ENCODE measurements at places on chromosomes 7 and 10.

DNA sequence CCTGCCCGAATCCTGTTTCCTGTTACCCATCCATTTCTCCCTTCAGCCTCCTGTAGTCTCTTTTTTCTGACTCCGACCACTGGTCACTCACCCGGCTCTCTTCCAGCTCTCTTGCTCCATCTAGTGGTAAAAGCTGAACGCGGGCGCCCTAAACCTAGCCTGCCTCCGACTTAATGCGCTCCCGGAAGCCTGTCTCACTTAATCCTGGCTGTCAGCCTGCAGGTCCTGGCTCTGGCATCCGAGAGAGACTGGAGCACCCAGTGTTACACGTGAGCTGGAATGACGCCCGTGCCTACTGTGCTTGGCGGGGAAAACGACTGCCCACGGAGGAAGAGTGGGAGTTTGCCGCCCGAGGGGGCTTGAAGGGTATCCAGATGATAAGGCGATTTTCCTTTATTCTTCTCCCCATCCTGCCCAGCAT, 10.3 kb downstream of the SUMF2 start:
- DNase-seq, result peak; percentile 53

- DNase-seq, result no peak
Measured at GRCh38 chr10:53276797-53277196, 504.2 kb upstream of the MBL2 start.

DNA sequence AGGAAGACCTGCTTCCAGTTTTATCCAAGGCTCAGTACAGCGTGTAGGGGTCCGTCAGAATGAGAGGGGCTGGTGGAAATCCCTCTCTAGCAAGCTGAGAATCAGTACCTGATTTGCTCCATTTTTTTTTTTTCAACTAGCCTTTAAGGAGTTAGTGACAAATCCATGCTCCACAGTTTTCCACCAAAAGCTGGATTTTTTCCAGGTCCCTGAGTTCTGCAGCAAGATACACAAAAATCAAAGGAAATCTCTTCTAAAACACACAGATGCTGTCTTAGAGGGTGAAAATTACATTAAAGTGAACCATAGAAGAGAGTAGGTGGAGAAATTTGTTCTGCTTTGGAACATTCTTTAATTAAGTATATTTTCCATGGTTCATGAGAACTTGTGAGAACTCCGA, 30.4 kb downstream of the MDFIC start:
- DNase-seq, result no peak

GRCh38 chr10:58675321-58675720, 162.6 kb downstream of the BICC1 start:
- no peak for DNase-seq

DNA sequence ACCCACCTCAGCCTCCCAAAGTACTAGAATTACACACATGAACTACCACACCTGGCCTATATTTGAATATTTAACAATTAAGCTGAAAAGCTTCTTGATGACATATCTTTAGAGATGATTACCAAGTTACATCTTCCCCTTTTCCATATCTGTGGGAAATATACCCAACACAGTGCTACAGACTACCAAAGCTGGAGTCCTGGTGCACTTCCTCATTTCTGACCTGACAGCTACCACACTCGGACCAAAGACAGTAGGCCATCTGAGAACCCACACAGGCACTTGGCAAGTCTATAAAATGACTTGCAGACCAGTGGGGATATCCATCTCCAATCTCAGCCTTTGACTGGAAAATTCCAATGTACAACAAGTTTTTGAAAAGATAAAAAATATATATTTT, 270.4 kb upstream of the KLF14 start:
- DNase-seq, result no peak

GRCh38 chr7:84372155-84372621, 177.6 kb upstream of the SEMA3A start:
- DNase-seq, result no peak

- DNase-seq, result no peak
Measured at GRCh38 chr10:7318836-7319235, 92.0 kb downstream of the SFMBT2 start.

GRCh38 chr7:28955718-28956607, 2.2 kb downstream of the TRIL start:
- DNase-seq, result no peak

DNA sequence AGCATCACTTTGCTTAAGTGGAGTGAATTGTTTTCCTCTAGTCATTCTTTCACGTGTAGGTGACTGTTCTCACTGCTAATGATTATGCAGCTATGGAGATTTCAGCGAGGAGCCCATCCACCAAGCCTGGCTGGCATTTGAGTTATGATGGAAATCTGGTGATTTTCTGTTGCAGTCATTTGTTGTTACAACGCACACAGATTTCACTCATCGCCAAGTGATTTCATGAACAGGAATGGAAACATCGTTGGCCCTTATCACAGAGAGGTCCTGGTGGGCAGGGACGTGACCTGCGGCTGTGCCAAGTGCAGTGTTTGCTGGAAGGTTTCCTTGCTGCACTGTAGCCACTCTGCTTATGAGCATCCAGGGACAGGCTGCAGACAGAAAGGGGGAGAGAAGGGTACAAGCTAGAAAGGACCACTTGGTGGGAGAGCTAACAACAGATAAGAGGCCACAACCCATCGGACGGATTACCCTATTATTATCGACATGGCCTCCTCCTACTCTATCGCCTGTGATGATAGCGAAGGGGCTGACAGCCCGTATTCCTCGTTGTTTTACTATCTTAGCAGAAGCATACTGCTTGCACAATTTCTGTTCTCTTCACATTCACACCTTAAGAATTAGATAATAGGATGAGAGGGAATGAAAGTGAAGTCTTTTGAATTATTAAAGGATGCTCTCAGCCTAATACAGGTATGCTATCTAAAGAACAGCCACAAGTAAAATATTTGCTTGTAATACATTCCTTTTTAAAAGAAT, 99.0 kb upstream of the PITRM1 start:
- DNase-seq, result no peak

DNA sequence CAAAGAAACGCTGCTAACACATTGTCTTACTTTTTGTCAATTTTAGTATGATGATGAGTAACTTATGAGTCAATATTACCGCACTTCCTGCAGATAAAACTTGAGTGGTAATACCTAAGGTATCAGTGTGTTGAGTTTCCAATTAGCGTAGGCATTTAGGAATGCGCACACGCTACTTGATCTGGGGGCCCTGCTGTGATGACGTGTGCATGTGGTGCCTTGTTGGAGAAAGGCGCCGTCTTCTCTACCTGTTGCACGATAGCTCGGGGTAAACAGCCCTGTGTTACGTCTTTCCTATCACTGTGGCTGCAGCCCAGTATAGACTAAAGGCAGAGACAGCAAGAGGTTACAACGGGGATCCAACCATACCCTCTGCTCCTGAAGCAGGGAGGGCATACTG, 476.8 kb upstream of the ADARB2 start:
- DNase-seq, result no peak

GRCh38 chr7:4814433-4814832, 39.0 kb downstream of the AP5Z1 start:
- DNase-seq, result no peak

GRCh38 chr7:747186-747585, 20.1 kb upstream of the PRKAR1B start:
- DNase-seq, result no peak

- DNase-seq, result no peak
Measured at GRCh38 chr7:150703209-150703608, 13.2 kb upstream of the GIMAP1 start.

GRCh38 chr10:129329385-129330055, 137.5 kb upstream of the MGMT start:
- DNase-seq, result no peak

DNA sequence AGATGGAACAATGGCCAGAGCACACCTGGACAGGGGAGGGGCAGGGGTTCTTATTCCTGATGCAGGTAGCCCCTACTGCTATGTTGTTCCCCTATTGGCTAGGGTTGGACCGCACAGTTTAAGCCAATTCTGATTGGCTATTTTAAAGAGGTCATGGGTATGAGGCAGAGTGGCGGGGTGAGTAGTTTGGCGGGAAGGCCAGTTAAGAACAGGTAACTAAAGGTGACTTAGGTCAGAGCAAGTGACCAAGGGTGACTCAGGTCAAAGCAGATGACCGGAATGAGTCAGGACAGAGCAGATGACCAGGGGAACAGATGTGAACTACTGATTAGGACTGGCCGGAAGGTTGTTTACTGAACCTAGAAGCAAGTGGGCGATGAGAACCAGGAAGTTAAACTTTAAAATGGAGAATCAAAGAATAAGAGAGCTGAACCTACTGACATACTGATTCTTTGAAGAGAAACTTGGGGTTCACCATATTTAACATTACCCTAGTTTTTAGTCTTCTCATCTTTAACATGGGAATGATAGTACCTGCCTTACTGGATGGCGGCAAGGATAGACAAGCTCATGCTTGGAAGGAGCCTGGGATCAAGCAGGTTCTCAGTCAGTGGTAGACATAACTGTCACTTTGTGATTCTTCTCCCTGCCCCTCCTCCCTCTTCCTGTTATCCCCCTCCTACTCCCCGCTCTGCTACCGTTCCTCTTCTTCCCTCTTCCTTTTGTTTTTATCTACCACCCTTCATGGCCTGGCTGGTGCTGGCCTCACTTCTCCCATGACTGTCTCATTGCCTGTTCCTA, 55.0 kb downstream of the CCNY start:
- DNase-seq, result no peak

DNA sequence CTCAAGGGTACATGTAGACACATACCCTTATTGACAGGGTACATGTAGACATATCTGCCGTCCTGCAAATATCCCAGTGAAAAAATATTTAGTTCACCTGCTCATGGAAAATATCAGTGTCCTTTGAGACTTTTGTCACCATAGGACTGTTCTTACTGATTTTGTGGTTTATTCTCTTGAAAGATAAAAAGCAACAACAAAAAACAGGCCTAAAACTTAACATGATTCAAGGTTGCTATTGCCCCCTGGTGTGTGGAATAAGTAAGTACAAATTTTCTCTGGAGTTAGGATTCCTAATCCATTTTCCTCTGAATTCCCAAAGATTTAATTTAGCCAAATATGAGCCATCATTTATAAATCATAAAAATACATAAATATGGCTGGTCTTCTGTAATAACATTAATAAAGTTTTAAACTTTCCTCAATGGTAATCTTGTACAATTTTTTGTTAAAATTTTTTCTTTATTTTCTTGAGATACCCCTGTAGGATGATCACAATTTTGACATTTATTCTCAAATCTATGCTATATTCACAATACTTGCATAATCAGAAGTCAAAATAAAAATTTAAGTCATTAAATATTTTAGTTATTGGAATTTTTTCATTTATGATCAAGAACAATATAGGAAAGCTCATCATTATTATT, 741.4 kb upstream of the POT1 start:
- DNase-seq, result no peak

DNA sequence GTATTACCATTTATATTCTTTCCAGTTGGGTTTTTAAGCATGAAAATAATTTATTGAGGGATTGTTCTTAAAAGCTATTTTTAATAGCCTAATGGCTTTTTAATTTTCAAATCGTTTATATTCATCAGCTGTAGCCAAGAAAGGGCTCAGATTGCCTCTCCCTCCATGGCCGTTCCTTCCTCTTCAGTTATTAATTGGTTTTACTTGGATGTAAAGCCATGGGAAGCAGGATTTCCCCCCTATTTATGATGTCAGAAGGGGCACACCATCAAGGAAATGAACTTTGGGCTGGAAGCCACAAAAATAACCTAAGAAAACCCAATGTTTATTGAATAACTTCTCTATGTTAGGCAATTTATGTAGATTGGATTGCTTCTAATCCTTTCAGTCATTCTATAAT, 656.3 kb downstream of the TYW1 start:
- no peak for DNase-seq

- no peak for DNase-seq
Measured at GRCh38 chr7:119935418-119936025, 337.5 kb upstream of the KCND2 start.

DNA sequence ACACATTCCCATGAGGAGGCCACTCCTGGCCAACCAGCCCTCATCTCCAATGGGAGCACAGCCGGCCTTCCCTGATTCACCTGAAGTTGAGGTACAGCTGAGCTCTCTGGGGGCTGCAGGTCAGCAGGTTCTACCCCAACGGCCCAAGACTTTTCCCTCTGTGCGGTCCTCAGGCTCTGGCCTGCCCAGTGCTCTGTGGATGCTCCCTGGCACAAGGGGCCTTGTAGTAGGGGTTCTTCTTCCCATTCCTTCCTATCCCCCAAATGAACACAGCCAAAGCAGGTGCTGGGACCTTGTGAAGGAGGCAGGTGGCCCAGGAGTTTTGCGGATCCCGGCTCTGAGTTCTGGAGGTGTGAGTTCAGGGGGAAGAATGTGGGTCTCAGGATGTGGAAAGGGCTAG, 72.2 kb downstream of the PLXNA4 start:
- no peak for DNase-seq

GRCh38 chr10:131770946-131771633, 129.7 kb upstream of the PPP2R2D start:
- no peak for DNase-seq

- DNase-seq, result no peak
Measured at GRCh38 chr10:79241990-79242619, 105.2 kb upstream of the PPIF start.

DNA sequence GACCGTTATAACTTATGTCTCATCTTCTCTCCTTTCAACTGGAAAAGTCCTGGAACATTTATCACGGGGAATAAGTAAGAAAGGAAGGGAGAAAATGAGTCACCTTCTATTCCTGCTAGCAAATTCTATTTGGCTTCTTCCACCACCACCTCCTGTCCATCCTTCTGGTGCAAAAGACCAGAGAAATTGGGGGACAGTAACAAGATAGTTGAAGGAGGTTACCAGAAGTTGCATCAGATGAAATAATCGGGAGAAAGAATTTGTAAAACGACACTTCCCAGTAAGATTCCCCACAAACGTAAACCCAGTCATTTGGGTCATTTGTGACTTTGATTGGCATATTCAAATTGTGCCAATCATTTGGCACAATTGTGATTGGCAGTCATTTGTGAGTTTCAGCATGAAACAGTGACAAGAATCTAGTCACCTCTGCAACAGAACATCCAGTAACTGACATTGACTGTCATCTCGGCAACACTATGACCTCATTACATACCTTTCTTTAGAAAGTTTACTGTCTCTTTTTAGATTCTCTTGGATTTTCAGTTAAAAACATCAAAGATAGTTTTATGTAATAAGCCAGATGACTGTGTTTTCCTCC, 51.3 kb upstream of the PIK3CG start:
- no peak for DNase-seq

- no peak for DNase-seq
Measured at GRCh38 chr10:122878799-122879338, 512 bp downstream of the FAM24B start.

- no peak for DNase-seq
Measured at GRCh38 chr10:74433993-74434392, 283.0 kb downstream of the ADK start.
